ENCODE measurements at places on chromosomes 4 and X.

DNA sequence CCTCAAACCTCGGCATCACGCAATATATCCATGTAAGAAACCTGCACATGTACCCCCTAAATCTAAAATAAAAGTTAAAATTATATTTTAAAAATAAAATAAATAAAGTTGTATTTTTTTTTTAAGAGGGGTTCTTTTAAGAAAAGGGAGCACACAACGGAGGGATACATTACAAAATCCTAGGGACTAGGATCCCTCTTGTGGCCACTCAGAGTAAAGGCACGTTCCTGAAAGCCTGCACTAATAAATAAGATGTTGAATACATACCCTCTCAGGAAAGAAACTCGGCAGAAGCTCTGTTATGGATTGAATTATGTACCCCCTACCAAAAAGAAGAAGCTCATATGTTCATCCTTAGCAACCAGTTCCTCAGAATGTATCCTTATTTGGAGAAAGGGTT, 50.9 kb upstream of the PRDX4 start:
- peak; percentile 20 for DNase-seq

- DNase-seq: no peak
Measured at GRCh38 chrX:8138252-8138651, 32.8 kb downstream of the VCX2 start.

DNA sequence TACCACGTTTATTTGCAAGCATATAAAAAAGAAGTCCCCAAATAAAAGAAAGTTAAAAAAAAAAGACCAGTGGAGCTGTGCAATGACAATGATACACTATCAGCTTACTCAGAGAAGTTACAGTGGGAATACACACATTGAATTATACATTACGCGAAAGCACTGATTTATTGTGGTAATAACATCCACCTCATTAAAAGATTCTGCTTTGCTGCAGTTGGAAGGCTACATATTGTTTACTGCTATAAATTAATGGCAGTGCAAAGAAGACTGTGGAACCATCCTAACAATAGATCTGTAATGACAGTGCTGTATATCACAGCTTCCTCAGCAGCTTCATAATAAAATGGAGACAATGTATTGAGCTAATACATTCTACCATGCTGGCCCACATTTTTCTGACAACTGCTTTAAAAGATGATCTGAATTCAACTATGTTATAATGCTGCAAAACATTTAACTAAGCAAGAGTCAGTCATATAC, 142.5 kb upstream of the MAB21L2 start:
- DNase-seq: no peak

DNA sequence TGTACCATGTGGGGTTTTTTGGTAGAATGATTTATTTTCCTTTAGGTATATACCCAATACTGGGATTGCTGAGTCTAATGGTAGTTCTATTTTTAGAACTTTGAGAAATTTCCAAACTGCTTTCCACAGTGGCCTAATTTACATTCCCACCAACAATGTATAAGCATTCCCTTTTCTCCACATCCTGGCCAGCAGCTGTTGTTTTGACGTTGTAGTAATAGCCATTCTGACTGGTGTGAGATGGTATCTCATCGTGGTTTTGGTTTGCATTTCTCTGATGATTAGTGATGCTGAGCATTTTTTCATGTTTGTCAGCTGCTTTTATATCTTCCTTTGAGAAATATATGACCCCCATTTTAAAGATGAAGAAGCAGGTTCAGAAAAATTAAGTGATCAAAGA, 153.7 kb downstream of the CBR4 start:
- DNase-seq: peak; percentile 92

DNA sequence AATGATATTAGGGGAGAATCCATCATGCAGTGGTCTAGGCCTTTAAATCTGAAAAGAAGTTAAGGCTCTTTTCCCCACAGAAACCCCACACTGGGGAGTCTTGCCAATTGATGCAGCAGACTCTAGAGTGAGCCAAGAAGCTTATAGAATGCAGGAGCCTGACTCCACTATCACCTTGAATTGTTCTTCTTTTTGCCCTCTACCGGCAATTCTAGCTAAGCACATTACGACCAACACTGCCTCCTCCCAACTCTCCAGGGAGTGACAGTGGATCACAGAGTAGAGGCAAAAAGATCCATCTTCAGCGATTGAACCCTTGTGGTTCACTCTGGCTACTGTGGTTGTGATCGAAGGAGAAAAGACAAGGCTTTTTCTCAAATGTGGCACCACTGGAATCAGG, 331.5 kb downstream of the NKX6-1 start:
- DNase-seq: no peak

DNA sequence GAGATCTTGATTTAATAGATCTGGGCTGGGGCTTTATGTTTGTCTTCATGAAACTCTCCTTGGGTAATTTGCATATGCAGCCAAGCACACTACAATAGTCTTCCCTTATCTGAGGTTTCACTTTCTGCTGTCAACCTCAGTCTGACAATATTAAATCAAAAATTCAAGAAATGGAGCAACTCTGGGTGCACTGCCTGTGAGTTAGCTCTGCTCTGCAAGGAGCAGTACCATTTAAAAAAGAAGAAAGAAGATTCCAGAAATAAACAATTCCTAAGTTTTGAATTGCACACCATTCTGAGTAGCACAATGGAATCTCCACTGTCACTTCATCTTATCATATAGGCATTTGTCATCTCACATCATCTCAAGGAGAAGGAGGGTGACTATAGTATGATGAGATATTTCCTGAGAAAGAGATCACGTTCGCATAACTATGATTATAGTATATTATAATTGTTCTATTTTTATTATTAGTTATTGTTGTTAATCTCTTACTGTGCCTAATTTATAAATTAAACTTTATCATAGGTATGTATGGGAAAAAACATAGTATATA, 9.4 kb downstream of the FNIP2 start:
- DNase-seq: peak; percentile 58

DNA sequence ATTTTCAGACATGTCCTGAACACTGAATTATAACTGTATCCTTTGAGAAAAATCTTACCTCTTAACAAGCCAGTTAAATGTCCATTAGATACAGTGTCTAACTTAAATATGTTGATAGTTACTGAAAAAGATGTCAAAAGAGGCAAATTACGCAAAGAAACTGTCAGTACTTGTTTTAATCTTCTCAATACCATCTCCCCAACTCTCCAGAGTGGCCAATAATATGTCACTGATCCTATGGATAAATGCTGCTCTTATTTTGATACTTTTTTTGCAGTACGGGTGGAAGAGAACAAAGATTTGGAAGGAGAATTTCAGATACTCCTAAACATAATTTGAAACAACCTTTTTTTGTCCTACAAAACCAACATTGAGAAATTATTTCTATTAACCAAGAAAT, 192.7 kb downstream of the CBR4 start:
- no peak for DNase-seq

GRCh38 chr4:43223820-43224219, 331.3 kb downstream of the GRXCR1 start:
- DNase-seq: no peak

GRCh38 chr4:31022702-31023101, 302.5 kb downstream of the PCDH7 start:
- no peak for DNase-seq

DNA sequence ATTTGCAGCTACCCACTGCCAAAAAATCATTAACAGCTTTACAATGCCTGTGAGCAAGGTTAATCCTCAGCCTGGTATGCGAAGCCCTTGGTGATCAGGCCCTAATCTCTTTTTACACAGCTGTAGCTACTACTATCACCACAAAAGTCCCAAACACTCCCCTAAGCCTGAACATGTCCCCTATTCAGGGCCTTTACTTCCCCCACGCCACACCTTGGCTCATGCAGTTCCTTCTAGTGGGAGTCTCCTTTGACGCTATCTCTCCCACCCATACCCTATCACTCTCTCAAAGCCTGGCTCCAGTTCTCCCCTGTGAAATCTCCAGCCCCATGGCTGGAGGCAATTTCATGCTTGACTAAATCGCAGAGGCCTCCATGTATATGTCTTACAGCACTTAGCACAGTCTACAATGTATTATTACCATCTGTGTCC, 90.6 kb upstream of the CBR4 start:
- no peak for DNase-seq

GRCh38 chr4:112859456-112860184, 189.8 kb upstream of the ANK2 start:
- no peak for DNase-seq
